ENCODE measurements at places on chromosomes 3 and 15.

- no peak for DNase-seq
Measured at GRCh38 chr3:60696428-60697125, 554.7 kb downstream of the FHIT start.

- peak; percentile 6 for DNase-seq
Measured at GRCh38 chr15:93179072-93179471, 90.1 kb upstream of the RGMA start.

DNA sequence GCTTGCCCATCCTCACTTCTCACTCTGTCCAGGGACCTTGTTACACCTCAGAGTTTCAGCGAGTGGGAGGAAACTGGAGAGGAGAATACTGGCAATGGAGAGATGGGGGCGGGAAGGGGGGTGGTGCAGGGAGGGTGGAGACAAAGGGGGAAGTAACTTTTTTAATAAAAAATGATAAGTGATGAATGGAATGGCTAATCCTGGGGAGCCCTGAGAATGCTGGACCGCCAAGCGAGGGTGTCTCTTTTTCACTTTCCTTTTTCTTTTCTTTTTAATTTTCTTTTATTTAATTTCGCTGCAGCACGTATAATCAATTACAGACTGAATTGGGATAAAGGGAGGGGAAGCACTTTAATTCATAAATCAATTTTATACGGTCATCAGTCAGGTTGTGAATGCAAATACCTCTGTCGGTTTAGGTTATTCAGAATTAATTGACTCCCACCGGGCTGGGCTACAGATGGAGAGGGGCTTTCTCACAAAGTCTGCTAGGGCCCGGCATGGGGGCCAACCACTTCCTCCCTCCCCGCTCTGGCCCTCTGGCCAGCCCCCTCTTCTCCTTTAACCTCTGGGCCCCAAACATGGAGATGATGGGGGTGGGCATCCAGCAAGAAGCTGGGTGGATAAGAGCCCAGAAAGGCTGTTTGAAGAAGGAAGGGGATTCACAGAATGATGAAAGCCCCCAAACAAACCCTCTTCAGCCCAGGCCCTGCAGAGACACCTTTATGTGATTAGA is 106.8 kb upstream of the BOC start:
- no peak for DNase-seq

DNA sequence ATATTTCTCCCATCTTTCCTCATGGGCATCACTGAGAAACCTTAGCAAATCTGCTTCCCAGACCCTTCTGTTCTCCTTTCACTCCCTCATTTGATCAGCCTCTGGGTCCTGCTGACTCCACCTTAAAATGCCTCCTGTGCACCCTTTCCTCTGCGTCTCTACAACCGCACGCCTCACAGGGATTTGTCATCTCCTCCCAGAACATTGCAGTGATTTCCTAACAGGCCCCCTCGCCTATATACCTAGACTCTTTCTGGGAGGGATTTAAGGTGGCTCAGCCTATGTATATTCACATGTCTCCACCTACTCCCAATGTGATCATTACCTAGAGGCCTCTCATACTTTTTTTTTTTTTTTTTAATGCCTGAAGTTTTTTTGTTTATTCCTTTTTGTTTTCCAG is 69.2 kb downstream of the LIPC start:
- DNase-seq: no peak

GRCh38 chr15:26516102-26516980 is 256.5 kb downstream of the GABRB3 start:
- DNase-seq: no peak

DNA sequence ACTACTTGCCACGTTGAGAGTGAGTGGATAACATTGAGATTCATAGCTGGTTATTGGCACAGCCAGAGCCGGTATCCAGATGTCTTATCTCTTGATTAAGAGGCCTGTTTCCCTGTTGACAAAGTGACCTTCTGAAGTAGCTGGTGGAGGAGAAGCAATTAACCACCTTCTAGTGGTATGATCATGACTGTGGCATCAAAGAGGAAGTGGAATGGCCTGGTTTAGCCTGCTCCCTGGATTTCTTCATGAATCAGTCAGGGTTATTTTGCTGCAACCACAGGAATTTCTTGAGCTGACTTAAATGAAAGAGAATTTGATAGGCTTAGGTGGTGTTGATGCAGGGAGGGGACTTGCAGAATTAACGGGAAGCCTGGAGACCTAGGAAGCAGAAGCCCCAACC is 398.3 kb downstream of the MFSD1 start:
- DNase-seq: peak; percentile 87

- peak; percentile 60 for DNase-seq
Measured at GRCh38 chr3:111669926-111670630, 74.9 kb upstream of the ZBED2 start.

DNA sequence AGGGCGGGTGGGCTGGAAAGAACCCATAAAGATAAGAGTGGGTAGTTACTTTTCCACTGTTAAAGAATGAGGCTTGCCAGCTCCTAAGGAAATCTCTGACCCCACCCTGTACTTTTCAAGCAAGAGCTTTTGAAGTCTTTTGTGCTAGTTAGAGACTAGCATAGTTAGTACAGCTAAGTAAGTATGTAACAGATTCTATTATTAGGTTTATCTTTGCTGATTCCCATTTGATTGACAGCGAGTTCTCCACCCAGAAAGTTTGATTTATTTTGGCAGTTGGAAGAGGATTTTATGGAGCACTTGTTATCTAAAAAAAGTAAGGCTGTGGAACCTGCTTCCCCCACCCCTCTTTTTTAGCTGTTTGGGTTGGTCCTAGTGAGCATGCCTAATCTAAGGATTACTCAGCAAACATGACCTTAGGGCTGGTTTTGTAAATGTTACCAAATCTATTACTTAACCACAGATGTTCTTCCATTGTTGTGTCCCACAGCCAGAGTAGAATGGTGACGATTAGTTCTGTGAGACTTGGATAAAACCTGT is 57.6 kb downstream of the FNDC3B start:
- DNase-seq: peak; percentile 82

- DNase-seq: no peak
Measured at GRCh38 chr3:146566138-146566537, 21.7 kb upstream of the PLSCR1 start.

DNA sequence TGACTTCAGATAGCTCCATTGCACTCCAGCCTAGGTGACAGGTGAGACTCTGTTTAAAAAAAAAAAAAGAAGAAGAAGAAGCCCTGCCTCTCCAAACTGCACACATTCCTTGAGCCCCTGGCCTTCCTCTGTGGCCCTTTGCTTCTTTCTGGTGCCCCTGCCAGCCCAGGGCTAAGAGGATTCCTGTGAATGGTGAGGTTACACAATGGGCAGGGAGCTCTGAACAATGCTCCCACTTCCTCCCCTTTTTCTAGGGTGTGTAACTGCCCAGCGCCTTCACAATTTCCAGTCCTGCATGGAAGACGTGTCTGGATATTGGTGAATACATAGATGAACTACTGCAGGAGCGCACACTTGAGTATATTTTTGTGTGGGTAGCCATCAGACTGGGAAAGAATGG is 3.6 kb upstream of the AMOTL2 start:
- no peak for DNase-seq

- peak; percentile 79 for DNase-seq
Measured at GRCh38 chr15:74958320-74958907, 1.8 kb upstream of the RPP25 start.

GRCh38 chr15:47548231-47548630 is 169.1 kb upstream of the SEMA6D start:
- DNase-seq: no peak

DNA sequence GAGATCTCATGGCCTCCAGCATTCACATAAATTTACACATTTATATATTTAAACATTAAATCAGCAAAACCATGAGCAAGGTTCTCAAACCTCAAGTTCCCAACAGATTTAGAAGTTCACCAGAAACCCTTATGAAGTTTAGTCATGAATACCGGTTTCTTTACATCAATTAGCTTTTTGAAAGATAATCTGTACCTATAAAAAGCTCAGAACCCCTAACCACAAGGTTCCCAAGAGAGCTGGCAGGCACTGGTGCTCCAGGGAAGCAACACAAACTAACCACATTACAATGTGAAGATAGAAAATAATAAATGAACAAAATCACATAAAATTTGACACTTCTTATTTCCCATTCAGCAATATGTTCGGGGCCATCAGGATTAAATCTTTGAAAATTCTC is 150.9 kb downstream of the FBN1 start:
- peak; percentile 45 for DNase-seq

DNA sequence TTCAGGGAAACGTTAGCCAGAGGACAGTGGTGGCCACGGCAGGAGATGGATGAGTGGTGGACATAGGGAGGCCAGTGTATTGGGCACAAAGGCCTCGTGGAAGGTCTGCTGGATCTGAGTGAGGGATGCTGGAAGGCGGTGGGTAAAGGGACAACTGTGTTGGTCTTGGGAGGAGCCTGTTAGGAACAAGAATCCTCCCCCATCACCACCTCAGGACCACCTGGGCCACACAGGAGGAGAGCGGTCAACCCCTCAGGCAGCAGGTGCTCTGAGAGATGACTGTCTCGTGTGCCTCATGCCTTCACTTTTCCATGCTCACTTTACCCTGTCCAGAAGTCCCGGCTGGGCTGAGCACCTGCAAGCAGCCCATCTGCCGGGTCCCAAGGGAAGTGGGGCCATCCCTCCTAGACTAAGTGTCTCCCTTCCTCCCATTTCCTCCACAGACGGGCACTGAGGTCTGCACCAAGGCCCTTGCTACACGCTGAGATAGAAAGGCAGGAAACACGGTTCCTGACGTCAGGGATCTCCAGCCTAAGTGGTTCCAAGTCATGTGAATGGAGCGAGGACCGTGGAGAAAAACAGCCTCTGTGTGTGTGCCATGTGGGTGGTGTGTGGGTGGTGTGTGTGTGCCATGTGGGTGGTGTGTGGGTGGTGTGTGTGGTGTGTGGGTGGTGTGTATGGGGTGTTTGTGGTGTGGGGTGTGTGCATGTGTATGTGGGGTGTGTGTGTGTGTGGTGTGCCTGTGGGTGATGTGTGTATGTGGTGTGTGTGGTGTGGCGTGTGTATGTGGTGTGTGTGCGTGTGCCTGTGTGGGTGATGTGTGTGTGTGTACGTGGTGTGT is 47.8 kb upstream of the CTSH start:
- DNase-seq: no peak

GRCh38 chr15:101615986-101616848 is 36.0 kb downstream of the TM2D3 start:
- peak; percentile 93 for DNase-seq

- no peak for DNase-seq
Measured at GRCh38 chr15:41096178-41096577, 19.9 kb downstream of the INO80 start.

DNA sequence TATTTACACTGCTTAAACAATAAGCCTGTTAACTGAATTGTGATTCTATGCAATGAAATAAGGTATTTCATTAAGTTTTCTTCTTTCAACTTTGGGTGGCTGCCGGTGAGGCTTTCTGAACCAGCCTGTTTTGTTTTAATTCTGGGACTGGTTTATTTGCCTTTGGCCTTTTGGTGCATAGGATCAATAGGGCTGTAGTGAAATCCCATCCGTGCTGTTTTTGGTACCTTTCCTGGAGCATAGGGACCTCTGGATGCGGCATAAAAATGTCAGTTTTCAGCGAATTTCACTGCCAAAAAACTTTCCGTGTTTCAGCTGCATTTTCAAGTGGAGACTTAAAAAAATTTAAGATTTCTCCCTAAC is 514 bp downstream of the PLS1 start:
- DNase-seq: no peak

GRCh38 chr15:88428805-88429605 is 38.2 kb downstream of the MRPL46 start:
- no peak for DNase-seq

- no peak for DNase-seq
Measured at GRCh38 chr15:83960192-83960829, 275.3 kb upstream of the GOLGA6L4 start.

- no peak for DNase-seq
Measured at GRCh38 chr15:74427607-74428441, 5.9 kb downstream of the SEMA7A start.

DNA sequence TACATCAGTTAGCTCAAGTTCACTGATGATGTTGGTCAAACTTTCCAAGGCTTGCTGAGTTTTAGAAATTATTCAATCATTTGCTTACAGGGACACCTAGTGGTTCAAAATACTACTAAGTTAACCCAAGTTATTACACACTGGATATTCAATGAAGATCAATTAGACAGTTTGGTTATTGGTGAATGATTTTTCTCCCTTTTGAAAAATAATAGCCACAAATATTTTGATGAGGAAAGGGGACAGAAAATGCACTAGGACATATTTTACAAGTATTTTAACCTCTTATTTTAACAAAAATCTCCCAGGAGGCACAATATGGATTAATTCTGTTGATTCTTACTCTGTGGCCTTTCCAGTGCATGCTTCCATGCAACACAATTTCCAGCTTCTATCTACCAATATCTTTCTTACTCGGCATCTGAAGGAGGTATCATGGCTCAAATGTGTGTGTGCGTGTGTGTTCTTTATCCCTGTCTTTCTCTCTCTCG is 20.1 kb upstream of the GOLGA6L2 start:
- DNase-seq: peak; percentile 70

Measured in GM23248 (cell line).